ENCODE measurements at places on chromosomes 3 and 15.
A peak's percentile ranks its signal among the peaks of the same experiment; 100 is the strongest.

GRCh38 chr15:95086531-95087252, 855.3 kb downstream of the MCTP2 start:
- no peak for DNase-seq

DNA sequence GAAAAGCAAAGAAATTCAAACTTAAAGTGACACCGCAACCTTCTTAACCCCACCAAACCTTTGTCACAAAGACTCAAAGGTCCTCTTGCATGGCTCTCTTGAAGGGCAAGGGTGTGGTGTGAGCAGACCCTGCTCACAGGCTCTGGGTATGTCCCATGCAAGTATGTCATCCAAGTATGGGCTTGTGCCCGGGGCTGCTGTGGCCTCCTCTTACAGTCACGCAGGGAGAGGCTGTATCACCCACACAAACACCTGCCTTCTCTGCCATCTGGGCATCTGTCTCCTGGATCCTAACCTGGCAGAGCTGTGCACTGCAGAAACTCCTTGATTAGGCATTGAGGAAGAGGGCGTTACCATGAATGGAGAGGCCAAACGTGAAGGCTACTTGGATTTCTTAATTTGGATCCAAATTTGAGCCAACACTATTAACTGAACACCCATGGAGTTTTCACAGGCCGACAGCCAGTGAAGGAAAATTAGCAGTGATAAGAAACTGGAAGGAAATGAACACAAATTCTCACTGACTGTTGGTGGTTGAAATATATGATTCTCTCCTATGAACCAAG, 146.6 kb downstream of the DUT start:
- peak; percentile 11 for DNase-seq

GRCh38 chr3:101223016-101223415, 97.4 kb downstream of the IMPG2 start:
- no peak for DNase-seq

DNA sequence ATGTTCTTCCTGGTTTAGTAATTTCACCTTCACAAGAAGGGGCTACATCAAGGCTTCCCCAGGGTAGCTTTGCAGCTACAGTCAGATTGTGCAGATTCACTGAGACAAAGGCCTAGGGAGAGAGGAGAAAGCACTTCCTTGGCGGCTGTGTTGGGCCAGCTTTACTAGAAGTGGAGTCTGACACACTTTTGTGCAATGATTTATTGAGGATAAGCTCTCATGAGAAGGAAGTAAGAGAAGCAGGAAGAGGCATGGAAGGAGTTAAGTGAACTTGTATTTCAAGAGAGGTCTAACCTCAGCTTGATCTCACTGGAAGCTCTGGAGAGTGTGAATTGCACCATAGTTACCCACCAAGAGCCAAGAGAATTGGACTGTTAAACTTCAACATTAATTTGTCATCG, 78.9 kb downstream of the TGFBR2 start:
- DNase-seq: no peak

GRCh38 chr3:106049821-106050220, 181.0 kb upstream of the CBLB start:
- DNase-seq: no peak

GRCh38 chr3:69410301-69410700, 24.4 kb upstream of the FRMD4B start:
- no peak for DNase-seq

GRCh38 chr3:127628788-127629466, at the start of gene PODXL2:
Gene PODXL2, plus strand, starts transcription at chr3:127629185. Its CDS starts 35 bp downstream, at chr3:127629220.
- peak; percentile 77 for DNase-seq

DNA sequence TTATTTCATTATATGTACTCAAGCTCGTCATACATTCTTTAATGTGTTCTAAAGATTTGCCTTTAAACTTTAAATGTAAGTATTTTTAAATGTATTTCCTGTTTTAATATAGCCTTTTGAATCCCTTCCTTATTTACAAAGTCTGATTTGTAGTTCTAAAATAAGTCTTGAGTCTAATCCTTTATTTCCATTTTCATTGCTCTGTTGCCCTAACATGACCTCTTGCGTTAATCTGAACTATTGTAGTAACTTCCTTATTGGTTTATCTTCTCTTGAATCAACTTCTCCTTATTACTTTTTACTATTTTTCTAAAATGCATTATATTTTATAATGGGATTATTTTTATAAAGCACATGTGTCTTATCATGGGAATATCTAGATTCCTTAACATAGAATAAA, 24.0 kb downstream of the KNL1 start:
- no peak for DNase-seq

- DNase-seq: no peak
These were observed 62.2 kb upstream of the MRPS22 start for GRCh38 chr3:139281522-139282196.

GRCh38 chr3:133278260-133279043, 121.4 kb upstream of the BFSP2 start:
- DNase-seq: no peak

GRCh38 chr3:4763604-4764247, 215.5 kb upstream of the BHLHE40 start:
- DNase-seq: no peak

DNA sequence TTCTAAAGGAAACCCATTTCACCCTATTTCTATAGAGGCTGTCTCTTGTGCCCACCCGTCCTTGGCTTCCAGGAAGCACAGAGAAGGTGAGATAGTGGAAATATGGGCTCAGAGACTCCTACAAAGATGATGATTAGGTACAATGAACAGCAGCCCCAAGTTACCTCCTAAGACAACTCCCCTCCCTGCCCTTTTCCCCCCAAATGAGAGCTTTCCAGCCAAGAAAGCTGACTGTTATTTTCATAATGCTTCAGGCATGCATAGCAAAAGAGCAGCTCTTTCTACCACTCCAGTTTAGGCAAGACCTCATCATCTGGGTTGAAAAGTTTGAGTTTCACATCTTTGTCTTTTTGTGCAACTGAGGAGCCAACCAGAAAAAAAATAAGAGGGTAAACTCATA, 248.8 kb upstream of the ADAMTS9 start:
- no peak for DNase-seq

- DNase-seq: no peak
These were observed 29.5 kb upstream of the TGFBR2 start for GRCh38 chr3:30576946-30577345.

DNA sequence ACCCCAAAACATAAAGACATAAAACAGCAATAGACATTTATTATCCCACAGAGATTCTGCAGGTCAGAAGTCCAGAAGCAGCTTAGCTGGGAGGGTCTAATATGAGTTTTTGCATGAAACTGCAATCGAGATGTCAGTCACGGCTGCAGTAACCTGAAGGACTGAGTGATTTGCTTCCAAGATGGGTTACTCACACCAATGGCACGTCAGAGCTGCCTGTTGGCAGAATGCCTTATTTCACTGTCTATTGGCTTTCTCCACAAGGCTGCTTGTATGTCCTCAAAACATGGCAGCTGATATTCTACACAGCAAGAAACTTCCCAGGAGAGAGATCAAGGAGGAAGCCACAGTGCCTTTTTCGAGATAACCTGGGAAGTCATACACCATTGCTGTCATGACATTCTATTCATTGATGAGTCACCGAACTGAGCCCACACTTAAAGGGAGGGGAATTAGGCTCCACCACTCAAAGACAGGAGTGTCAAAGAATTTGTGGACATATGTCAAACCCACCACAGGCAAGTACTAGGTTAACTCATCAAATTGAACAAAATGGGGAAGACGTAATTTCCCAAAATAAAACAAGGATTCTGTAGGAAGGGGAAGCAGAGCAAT, 122.2 kb downstream of the SYNPR start:
- DNase-seq: no peak

DNA sequence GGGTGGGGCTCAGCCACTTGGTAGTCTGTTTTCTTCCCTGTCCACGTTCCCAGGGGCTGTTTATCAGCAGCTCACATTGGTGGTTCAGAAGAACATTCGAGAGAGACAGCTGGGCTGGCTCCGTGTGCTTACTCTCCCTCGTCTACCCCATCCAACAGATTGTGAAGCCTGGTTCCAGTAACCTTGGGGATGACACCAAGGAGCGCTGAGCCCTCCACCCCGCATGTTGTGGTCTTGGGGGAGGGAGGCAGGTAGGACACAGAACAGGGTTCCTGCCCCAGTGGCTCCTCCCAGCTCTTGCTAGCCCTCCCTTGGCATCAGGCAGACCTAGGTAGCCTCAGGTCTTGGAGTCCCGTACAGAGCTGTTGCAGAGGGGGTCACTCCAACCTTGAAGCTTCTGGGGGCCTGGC, 33.1 kb downstream of the KLF13 start:
- no peak for DNase-seq

DNA sequence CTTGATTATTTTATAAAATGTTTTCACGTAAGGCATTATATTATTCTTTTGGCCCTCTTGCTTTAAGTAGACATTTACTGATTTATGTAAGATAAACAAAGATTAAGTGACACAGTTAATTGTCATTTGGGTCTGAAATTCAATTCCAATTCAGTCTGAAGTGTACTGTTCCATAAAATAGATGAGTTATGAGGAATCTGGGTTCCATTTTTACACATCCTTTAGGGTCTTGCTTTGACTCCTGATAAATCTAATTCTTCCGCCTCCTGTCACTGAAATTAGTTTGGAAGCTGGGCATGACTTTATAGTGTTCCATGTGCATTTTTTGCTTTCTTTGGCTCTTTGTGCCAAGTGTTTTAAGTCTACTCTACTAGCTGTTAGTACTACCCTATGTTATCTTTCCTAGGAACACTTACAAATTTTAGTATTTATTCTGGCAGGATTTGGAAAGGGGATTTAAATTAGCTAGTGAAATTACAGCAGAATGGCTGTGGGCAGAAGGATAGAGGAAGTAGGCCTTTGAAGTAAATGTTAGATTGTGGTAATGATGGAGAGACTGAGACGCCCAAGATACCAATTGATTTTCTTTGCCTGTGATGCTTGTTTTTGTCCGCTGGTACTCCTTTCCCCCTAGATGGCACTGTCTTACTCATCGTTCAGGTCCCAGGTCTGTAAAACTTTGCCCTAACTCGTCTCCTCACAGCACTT, 14.3 kb downstream of the ARL8B start:
- no peak for DNase-seq

GRCh38 chr15:59437142-59437816, 707 bp upstream of the FAM81A start:
- DNase-seq: no peak

GRCh38 chr3:100041328-100041749, 73.0 kb downstream of the FILIP1L start:
- DNase-seq: no peak

GRCh38 chr15:100913961-100914360, 5.2 kb upstream of the LRRK1 start:
- no peak for DNase-seq

DNA sequence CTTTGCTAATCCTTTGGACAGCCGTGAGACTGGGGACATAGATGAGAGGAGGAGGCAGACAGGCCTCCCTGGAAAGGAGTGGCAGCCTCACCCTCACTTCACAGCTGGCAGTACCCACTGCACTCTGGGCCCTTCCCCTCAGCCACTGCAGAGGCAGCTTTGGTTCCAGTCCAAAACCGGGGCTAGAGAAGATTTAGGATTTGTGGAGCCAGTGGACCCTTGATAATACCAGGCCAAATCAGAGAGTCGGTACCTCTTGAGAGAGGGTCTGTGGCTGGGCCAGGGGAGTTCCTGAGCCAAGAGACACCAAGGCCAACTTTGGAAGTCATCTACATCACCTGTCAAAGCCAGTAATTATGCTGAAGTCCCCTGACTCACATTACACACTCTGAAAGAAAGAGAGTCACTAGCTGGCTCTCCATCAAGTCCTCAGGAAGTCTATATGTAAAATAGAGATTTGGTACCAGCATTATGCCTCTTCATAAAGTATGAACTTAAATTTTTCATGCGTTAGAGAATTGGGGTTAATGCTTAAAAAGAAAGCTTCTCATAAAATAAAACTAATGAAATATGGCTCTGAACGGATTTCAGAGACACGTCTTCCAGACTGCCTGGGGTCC, 244.1 kb upstream of the SEMA6D start:
- no peak for DNase-seq

GRCh38 chr3:54312156-54312899, 190.0 kb downstream of the CACNA2D3 start:
- no peak for DNase-seq

- DNase-seq: no peak
These were observed 104.1 kb upstream of the GOLGA8J start for GRCh38 chr15:29978411-29979382.

GRCh38 chr15:78007211-78007931, 70.1 kb downstream of the TBC1D2B start:
- no peak for DNase-seq

DNA sequence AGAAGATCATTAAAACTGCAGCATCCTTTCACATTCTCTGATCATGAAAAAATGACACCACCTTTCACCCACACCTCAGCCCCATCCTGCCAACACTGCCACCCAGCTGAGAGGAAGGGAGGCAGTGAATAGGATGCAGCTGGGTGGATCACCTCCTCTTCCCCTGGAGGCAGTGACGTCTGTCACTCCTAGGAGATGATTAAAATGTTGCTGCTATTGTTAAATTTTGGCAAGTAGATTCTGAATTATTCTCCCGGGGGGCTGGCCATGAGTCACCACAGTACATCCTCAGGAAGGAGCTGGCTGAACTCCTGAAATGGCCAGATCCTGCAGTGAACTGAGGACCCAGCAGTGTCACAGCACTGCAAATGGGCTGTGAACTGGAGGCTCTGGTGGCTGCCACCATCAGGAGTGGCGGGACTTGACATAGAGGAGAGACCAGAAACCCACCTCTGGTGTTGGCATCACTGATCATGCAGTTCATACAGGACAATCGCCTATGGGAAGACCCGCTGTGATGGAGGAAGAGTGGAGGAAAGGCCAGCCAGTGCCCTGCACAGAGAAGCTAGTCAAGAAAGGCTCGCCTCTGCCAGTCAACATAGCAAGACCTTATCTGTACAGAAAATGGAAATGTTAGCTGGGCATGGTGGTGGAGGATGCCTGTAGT, 199.1 kb downstream of the FAM43A start:
- no peak for DNase-seq

DNA sequence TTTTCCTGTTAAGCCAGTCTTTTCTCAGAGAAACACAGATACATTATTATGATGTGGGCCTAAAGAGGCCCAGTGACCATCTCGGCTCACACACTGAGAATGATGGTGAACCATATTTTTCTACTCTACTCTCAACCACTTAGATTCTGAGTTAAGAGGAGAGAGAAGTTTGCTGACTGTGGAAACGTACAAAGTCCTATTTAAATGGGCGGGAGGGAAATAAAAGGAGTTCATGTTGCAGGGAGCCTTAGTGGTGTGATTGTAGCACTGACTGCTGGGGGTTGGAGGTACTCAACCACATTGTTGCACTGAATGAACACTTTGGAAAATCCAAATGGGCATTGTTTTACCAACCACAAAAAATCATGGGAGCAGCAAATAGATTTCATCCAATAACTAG, 51.0 kb downstream of the ATP8B4 start:
- no peak for DNase-seq

DNA sequence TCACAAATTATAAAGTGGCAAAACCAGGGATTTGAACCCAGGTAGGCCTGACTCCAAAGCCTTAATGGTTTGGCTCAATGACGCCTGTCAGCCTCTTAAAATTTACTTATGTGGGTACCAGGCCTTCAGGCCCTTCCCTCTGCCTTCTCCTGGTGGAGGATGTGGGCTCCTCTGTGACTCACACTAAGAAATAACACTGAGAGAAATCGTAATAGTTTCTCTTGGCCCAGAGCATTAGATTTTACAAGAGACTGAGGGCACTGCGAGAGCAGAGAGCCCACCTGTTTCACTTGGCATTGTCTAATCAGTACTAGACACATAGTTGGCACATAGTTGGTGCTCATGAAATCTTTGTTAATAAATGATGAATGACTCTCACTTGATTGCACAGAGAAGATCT, 505.2 kb downstream of the SHQ1 start:
- DNase-seq: no peak

Data from NCI-H774 (cell line).